ENCODE measurements at places on chromosomes 7 and 10.
A peak's percentile ranks its signal among the peaks of the same experiment; 100 is the strongest.

- peak; percentile 28 for DNase-seq
Measured at GRCh38 chr10:118595598-118596425, at the start of gene PRLHR. TSS of gene PRLHR (minus strand) at chr10:118595648. CDS start at chr10:118595244, 404 bp downstream.

- no peak for DNase-seq
Measured at GRCh38 chr7:205115-206010, 13.0 kb downstream of the FAM20C start.

DNA sequence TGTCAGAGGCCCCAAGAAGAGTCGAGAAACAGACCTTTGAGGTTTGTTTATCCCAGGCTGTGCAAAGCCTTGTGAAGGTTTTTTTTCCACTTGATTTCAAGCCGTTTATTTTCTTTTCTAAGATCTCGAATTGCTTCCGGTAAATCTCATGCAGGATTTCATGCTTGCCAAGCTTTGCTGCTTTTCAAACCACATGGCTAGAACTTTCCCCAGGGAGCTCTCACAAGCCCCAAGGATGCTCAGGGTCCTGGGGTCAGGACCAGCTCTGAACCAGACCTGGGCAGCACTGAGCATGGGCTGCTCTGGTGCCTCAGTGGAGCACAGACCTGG lies 48.0 kb upstream of the AQP1 start:
- DNase-seq: no peak

DNA sequence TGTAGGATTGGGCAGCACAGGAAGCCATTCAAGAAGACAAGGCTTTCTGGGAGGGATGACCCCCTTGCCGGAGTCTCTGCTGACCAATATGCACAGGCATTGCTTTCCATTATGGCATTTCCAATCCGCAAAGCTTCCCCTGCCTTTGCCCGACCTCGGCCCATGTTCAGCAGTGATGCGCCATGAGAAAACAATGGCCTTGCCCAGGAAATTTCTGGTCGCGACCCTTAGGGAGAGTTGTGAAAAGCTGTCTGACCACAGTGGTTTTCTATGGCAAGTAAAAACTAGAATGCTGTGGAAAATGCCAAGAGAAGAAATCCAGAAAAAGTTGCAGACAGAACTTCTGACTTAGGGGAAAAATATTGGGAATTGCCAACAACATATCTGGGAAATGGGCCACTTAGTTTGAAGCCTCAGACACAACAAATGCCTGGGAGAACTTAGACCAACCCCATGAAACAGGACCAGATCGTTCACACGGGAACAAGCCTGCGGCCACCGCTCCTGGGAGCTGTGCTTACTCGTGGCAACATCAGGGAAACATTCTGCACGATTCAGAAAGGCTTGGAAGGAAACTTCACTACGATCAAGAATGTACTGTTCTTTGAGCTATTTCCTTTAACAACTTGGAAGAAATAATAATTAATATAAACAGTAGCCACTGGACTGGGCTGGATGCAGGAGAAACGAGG lies 512.4 kb downstream of the TNS3 start:
- no peak for DNase-seq

GRCh38 chr7:97623333-97623732 lies 108.6 kb upstream of the TAC1 start:
- no peak for DNase-seq

DNA sequence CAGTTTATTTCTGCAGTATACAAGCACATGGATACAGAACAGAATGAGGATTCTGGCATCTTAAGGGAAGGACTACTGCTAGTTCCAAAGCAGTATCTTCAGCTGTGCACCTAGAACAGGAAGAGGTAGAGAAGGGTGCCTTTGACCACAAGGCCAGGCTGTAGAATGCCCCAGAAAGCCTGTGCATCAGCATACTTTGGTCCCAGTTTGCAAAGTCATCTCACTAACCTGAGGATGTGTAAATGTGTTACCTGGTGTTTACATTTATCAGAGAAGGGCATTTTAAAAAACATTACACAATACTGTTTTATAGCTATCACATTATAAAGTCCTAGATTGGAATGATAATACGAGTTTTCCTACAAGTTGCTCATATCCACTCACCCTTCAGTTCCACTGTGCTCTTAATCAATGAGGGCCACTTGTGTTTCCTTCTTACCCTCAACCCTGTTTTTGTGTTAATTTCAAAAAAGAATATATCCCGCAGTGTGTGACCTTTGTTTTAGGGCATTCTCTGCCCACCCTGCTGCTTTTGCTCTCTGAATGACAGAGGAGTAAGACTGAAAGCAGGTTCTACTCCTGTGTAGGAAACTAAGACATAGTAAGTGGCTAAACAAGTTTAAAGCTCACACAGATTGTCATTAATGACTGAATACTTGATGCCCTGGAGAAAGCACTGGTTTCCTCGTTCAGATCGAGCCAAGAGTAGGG lies 3.4 kb downstream of the SLC35G1 start:
- no peak for DNase-seq

GRCh38 chr7:116540743-116541142 lies 15.9 kb downstream of the CAV1 start:
- DNase-seq: no peak

DNA sequence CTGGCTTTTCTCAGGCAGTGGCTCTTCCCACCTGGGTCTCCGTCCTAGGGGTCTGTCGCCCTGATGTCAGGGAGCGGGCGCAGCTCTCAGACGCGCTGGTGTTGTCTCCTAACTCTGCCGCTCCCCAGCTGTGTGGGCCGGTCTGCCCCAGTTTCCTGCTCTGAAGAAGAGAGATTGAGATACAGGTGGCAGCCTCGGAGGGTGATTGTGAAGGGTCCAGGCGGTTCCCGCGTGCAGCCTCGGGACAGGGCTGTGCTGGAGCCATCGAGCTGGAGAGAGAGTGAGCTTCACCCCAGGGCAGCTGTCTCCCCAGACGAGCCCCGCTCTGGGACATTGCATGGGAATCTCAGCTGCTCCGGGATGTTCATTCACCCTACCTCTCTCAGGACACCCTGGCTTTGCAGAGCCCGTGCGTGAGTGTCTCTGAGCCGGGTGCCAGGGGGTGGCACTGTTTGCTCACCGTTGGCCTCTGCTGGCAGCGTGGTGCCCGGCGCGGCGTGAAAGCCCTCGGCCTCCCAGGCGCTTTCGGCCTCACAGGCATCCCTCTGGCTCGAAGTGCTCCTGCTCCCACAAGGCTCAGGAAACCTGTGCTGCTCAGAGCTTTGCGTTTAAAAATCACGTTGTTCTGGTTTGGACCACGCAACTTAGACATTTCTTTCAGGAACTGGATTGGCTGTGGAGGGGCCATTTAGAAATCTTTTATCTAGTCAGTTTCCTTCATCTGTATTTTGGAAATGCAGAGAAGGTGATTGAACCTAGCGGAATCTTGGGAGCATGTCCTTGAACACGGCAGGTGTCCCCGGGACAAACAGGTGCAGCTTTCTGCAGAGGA lies 33.8 kb upstream of the ZFAND2A start:
- peak; percentile 57 for DNase-seq

GRCh38 chr7:77734659-77735421 lies 38.6 kb downstream of the RSBN1L start:
- no peak for DNase-seq

DNA sequence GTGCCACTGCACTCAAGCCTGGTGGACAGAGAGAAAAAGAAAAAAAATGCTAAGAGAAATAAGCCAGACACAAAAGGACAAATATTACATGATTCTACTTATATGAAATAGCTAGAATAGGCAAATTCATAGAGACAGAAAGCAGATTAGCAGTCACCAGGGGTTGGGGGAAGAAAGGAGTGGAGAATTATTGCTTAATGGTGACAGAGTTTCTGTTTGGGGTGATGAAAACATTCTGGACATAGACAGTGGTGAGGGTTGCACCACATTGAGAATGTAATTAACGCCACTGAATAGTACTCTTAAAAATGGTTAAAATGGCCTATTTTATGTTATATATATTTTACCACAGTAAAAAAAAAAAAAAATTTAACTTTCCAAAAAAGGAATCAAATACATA lies 6.4 kb upstream of the NT5C2 start:
- DNase-seq: no peak

- DNase-seq: no peak
Measured at GRCh38 chr7:28005075-28005846, 175.3 kb downstream of the JAZF1 start.

- peak; percentile 67 for DNase-seq
Measured at GRCh38 chr7:67371429-67372305, 375.0 kb downstream of the TYW1 start.

DNA sequence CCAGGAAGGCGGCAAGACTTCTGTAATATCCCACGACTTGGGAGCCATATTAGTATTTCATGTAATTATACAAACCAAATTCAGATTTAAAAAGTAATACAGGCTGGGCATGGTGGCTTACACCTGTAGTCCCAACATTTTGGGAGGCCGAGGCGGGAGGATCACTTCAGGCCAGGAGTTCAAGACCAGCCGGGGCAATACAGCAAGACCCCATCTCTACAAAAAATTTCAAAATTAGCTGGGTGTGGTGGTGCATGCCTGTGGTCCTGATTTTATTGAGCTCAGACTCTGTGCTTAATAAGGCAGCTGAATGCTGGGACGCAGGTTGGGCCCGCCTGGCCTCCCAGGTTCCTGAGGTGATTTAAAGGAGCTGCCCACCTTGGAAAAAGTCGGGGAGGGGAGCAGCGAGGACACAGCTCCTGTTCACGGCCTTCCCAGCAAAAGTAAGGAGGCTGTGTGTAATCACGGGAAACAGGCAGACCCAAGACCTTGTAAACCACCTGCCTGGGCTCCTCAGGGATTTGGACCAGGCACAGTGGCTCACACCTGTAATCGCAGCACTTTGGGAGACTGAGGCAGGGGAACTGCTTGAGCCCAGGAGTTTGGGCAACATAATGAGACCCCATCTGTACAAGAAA lies 93.0 kb upstream of the DNAAF5 start:
- no peak for DNase-seq

DNA sequence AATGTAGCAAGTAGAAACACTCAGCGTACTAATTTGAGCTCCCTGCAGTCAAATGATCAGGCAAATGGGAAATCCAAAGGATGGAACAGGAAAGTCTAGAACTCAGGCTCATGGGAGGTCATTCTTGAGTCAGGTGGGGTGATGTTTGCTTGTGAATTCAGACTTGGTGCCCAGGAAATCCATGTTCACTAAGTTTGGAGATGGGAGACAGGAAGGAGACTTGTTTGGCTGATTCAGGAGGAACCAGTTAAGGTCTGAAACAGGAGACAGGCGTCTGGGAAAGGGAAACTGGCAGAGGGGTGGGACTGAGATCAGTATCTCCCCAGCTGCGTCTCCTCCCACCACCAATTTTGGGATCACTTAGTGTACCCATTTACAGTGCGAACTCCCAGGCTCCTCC lies 38.4 kb upstream of the ZNF438 start:
- DNase-seq: no peak

DNA sequence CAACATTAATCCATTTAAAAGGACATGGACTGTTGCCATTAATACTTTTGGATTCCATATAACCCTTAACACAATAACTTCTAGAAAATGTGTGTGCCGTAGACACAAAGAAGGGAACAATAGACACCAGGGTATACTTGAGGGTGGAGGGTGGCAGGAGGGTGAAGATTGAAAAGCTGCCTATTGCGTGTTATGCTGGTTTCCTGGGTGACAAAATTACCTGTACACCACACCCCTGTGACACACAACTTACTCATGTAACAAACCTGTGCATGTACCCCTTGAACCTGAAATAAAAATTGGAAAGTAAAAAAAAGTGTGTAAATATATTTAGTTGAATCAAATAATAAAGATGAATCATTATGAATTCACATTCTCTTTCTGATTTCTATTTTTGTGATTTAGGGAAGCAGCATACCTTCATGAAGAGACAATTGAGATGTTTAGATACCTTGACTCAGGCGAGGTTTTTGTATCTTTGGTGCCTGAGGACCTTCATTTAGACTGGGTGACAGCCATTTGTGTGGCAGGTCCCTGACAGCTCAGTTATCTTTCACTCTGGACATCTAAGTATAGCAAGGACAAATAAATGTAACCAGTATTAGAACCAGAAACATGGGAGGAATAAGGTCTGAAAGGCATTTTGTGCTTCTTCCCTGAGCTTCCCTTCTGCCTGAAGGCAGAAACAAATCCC lies 28.7 kb downstream of the GIMAP8 start:
- no peak for DNase-seq

DNA sequence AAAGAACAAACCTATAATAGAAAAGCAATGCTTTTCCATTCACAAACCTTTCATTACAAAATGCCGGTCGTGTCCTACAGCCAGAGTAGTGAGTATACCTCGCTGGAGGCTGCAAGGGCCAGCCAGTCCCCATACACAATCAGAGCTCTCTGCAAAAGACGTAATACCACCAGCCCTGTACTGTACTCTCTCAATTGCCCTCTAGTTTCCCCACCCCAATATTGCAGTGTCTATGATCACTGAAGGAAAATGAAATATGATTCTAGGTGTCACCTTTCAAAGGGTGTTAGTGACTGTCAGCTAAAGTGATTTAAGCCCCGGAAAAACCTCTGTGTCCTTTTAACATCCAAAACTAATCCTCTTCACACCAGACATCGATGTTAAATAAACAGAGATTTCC lies 24.8 kb downstream of the PLXNA4 start:
- DNase-seq: no peak

DNA sequence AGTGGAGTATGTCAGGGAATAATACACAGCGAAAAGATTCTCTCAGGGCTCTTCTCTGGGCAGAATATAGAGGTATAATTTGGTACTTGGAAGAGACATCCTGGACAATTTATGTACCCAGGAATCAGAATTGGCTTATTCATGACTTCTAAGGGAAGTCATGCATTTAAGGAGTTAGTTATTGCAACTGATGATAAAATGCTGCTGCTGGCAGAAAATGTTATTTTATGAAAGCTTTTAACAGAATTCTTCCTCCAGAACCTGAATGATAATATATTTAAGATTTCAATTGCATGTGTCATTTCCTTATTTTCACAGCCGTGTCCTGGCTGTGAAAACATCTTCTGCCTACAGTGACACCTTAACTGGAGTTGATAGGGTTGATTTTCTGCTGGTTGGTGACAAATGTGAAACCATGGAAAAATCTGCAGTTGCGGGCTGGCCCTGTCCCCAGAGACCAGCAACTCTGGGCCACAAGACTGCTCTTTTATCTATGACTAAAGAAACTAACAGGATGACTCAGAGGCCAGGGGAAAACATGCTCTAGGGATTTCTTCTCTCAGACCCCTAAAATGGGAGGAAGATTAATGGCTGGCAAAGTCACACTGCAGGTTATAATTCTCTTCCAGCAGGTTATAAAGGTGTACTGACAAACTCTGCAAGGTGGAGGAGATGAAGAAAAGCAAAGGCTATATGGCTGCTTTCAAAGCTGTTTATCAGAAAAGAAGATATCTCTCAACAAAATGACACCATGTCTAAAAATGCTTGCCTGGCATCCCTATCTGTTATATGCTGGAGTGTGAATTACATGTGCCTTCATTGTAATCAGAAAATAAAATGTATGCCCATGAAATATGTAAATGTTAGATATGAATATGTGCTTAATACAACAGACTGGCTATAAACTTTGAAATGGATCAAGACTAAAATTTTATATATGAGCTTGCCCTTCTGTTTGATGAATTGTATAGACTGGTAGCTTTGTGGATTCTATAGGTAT lies 12.1 kb upstream of the TRUB1 start:
- DNase-seq: peak; percentile 45

DNA sequence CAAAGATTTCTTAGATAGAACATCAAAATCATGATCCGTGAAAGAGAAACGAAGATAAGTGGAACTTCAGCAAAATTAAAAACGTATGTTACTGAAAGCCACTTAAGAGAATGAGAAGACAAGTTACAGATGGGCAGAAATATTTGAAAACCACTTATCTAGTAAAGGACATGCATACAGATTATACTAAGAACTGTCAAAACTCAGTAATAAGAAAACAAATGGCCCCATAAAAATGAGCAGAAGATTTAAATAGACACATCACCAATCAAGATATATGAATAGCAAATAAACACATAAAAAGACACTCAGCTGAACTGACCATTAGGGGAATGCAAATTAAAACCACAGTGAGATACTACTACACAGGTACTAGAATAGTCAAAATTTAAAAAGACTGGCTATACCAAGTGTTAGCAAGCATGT lies 343.7 kb downstream of the PTEN start:
- no peak for DNase-seq
